SIG-M5 (cell line): ENCODE measurements at places on chromosomes 13 and 19.

DNA sequence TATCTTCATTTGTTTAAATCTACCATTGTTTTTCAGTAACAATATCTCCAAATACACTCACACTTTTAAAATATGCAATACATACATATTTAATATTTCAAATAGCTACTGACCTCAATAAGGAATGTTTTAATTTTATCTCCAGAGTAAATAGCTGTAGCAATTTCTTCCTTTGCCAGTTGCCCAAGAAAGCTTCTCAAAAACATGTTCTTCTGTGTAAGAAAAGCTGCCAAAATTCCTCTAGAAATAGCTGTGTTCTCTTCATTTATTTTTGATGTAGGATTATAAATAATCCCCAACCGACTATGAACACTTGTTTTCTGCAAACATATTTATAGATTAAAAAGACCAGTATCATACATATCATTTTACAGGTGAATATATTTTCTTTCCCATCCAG, 150.5 kb downstream of the UGGT2 start:
- no peak for DNase-seq

DNA sequence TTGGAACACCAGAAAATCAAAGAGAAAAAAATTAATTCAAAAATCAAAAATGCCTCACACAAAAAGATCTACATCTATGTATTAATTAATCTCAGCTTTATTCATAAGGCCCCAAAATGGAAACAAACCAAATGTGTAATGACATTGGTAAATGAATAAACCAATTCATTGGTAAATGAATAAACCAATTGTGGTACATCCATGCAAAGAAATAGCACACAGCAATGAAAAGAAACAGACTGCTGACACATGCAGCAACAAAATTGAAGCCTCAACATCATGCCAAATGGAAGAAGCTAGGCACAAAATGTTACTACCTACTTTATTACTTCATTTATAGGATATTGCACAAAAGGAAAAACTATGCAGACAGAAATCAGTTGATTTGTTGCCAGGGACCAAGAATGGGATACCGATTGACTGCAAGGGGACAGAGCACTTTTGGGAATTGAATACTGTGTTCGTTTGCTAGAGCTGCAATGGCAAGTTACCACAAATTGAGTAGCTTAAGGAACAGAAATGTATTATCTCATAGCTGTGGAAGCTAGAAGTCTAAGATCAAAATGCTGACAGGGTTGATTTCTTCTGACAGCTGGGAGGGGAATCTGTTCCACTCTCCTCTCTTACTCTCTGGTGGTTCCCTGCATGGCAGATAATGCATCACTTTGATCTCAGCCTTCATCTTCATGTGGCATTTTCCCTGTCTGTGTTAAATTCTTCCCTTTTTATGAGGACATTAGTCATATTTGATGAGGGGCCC, 252.8 kb downstream of the RFC3 start:
- no peak for DNase-seq

- no peak for DNase-seq
Observed at GRCh38 chr19:15337202-15337601, 4.9 kb upstream of the BRD4 start.

DNA sequence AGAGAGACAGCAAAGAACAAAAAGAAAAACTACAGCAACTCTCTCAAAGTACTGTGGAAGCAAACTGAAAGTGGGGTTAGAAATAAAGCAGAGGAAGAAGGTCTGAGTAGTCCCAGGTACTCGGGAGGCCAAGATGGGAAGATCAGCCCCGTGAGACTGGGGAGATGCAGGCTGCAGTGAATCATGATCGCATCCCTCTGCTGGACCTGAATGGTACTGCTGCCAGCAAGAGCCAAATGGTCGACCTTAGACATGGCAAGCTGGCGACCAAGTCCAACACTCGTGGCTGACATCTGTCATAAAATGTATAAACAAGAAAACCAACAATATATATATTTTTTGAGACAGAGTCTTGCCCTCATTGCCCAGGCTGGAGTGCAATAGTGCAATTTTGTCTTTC, 33.7 kb upstream of the ZNF724 start:
- no peak for DNase-seq

DNA sequence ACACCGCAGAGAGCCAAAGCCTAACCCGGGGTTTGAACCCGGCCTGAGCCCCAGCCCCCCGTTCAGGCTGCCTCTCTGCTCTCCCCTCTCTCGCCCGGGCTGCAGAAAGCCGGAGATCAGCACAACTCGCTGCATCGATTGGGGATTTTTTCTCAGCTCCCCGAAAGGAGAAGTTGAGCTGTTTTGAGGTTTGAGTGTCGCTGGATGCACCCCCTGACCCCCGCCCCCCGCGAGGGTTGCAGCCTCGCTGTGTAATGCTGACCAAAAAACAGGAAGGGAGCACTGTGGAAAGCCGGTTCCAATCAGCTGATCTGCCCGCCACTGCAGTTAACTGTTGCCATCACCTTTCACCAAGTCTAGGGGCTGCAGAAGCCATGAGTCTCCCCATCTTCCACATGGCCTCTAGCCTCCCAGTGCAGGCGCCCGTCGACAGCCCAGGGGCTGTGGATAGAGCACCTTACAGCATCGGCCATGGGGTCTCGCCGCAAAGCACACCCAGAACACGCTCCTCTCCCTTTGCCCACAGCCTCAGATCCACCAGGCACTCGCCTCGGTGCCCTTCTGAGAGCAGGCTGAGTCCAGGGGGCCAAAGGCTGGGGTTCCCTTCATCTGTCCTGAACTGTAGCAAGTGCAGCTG, 34.5 kb downstream of the MYO9B start:
- DNase-seq = peak; percentile 54

DNA sequence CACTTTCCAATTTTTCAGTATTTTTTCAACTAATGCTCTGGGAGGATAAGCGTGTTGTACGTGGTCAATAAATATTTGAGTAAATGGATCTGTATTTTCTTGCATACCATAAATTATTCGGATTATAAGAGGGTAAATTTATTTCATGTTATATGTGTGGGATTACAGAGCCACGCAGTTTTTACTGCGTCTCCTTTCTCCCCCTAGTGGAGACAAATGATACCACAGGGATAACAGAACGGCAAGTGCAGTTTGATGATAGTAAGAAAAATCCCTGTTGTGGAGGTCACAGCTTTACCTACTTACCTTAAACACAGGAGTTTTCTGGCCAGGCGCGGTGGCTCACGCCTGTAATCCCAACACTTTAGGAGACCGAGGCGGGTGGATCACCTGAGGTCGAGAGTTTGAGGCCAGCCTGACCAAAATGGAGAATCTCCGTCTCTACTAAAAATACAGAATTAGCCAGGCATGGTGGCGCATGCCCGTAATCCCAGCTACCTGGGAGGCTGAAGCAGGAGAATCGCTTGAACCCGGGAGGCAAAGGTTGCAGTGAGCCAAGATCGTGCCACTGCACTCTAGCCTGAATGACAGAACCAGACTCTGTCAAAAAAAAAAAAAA, 16.8 kb downstream of the MBD3L2B start:
- DNase-seq = no peak

DNA sequence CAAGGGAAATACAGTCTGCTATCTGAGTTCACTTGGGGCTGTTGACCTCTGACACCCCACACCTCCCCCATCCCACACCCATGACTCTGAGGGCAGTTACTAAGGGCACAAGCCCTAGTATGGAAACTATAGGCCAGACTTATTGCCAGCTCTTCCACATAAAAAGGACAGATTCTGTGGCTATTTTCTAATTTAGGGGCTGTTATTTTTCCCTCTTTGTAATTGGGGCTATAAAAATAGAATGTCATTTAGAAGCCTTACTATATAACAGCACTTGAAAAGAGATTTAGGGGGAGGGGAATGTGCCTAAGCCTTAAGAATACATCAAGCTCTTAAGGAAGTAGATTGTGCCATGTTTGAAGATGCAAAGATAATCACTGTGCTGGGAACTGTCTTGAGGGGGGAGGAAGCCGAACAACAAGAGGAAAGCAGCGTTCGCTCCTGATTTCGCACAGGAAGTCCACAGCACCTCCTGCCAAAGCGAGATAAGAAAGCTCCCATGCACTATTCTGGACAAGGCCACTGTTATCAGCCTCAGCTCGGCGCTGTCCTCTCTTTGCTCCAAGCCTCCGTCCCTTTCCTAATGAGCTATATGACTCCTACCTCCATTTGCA, 86.6 kb downstream of the FLT1 start:
- no peak for DNase-seq

- DNase-seq = no peak
Observed at GRCh38 chr19:374183-374885, 29.7 kb upstream of the MIER2 start.

DNA sequence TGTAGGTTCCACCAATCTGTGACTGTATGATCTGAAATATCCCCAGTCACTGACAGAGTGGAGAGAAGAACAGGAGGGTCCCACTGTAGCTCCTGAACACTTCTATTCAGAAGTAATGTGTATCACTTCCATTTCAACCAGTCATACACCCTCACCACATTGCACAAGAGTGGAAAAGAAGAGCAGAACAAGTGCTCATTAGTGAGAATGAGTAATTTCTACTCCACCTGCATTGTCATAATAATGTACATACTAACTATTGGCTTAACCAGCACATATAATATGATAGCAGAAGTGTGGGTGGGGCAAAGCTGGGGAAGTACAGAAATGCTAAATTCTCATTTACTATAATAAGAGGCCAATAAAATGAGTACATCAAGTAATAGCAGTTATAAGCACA, 342.7 kb downstream of the LMO7 start:
- no peak for DNase-seq

DNA sequence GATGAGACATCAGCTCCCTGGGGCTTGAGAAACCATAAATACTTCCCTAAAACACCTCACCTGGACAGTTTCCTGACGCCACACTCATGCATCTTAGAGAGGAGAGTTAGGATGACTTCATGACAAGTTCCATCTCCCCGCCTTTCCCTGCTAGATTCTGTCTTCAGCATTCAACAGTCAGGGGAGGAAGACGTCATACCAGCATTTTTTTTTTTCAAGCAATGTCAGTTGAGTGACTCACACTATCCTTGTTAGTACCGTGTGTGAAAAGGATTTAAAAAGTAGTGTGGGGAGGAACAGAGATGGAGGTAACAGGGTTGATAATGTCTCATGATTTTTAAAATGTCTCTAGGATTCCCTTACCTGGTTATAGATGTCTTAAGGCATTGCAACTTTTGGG, at the start of gene OR7D2:
Gene OR7D2 (plus strand): TSS at position 79 of the 400 bp plus-strand sequence. CDS start 6,803 bp downstream, outside the sequence.
- no peak for DNase-seq

DNA sequence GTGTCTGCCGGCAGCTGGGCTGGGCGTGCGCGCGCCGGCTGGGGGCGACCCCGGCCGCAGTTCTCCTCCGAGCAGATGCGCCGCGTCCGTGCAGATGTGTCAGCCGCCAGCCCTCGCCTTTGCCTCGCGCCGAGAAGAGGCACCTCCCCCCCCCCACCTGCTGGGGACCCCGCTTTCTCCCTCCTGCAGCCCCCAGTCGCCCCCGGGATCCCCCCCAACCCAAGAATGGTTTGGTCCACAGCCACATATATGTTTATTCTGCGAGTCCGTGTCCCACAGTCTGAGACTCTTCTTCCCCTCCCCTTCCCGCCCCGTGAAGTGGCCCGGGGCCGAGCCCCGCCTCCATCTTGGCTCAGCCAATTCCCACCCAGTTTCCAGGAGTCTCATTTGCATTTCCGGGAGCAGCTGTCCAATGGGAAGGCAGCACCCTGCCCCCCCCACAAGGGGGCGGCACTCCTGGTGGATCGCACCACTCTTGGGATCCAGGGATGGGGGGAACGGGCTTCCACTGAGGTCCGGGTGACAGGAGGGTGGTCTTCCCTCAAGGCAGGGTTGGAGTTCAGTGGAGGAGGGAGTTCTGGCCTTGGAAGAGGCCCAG, 8.6 kb downstream of the ISOC2 start:
- DNase-seq = no peak

GRCh38 chr13:44024167-44024845, 144.6 kb downstream of the LACC1 start:
- no peak for DNase-seq

GRCh38 chr13:107942030-107942617, 273.2 kb downstream of the LIG4 start:
- DNase-seq = no peak

DNA sequence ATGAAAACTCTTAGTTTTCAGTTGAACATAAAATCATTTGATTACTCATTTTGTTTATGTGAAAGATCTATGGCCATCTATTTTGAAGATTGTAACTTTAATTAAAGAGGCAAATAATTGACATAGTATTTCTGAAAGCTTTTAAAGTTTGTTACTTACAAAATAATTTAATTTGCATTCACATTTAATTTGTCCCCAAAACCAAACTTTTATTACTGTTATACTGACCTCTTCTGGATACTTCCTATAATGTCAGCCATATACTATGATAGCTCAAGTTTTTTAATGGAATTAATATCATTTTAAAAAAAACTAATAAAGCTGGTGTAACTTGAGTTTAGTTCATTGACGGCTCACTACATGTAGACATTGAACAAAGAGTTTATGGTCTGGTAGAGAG, 4.9 kb upstream of the SGCG start:
- DNase-seq = no peak

DNA sequence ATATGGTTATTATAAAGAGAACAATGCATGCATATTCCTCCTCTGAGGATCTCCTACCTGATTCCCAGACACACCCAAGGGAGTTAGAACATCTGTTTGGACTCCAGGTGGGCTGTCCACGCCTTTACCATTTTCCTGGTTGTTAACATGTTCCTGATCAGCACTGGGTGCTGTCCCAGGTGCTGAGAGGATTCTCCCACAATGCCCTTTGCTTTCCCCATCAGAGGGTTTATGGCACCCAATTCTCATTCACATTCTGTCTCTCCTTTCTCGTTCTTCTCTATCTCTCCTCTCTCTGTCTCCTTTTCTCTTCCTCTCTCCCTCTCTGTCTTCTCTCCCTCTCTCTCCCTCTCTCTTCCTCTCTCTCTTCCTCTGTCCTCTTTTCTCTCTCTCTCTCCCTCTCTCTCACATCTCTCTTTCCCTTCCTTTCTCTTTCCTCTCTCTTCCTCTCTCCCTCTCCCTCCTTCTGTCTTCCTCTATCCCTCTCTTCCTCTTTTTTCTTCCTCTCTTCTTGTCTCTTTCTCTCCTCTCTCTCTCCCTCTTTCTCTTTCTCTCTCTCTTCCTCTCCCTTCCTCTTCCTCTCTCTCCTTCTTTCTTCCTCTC, 3.3 kb upstream of the RDH13 start:
- DNase-seq = no peak

- no peak for DNase-seq
Observed at GRCh38 chr13:59686798-59687394, 476.8 kb downstream of the DIAPH3 start.

DNA sequence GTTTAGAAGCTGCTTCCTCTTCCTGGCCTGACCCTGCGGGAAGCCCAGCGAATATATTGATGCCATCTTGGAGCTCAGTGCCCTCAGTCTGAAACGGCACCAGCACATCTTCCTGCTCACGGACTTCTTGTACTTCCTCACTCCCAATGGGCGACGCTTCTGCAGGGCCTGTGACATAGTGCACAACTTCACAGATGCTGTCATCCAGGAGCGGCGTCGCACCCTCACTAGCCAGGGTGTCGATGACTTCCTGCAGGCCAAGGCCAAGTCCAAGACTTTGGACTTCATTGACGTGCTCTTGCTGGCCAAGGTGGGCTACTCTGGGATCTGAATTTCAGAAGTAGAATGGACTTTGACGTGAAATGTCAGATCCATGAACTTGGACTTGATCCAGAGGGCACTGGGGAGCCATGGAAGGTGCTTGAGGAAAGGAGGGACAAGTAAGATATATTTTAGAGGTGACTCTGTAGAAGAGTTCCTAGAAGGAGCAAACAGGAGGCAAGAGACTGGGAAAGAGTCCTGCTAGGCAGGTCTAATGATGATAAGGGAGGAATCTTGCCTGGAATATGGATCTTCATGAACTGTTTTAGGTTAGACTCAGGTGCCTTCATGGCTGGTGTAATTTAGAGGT, 38.4 kb upstream of the CYP4F8 start:
- no peak for DNase-seq
